ENCODE measurements at places on chromosomes 1 and 21.
A peak's percentile ranks its signal among the peaks of the same experiment; 100 is the strongest.

DNA sequence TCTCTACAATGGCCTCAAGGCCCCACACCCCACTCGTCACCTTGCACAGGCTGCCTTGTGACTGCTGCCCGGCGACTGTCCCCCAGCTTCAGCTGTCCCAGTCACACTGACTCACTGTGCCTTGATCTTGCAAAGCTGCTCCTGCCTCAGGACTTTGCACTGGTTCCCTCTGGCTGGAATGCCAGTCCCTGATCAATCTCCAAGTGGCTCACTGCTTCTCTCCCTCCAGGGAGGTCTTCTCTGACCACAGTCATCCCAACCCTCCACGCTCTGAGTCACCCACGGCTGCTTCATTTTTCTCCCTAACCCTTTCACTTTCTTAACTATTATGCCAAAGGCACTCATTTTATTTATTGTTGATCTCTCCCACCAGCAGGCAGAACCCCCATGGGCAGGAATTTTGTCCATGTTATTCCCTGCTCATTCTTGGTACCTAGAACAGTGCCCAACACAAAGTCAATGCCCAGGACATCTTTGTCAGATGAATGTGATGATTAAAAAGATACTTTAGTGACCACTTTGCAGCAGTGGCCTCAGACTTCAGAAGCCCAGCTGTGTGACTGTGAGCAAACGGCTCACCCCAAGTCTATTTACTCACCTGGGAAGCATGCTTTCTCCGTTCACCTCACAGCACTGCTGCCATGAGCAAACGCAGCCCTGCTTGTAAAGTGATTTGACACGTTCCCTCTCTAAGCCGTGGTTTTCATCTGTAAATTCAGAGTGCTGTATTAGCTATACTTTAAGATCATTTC lies 53.4 kb downstream of the ZBTB18 start:
- peak overlapping the region; percentile 90 for H3K27ac ChIP-seq
- H3K27me3 ChIP-seq = peaks cover 18% of the 10 kb centered on the region
- peaks cover 24% of the 10 kb centered on the region for H3K4me1 ChIP-seq
- DNase-seq = peak; percentile 94
- no peaks in the 10 kb centered on the region for H3K36me3 ChIP-seq
- H3K4me3 ChIP-seq = no peak overlapping the region

- peak overlapping the region; percentile 73 for H3K4me3 ChIP-seq
- H3K4me1 ChIP-seq = peaks cover 29% of the 10 kb centered on the region
- DNase-seq = peak; percentile 46
Measured at GRCh38 chr1:32754317-32755097, 51.9 kb upstream of the SYNC start.

- no peak overlapping the region for H3K4me3 ChIP-seq
- H3K36me3 ChIP-seq = no peaks in the 10 kb centered on the region
- no peak overlapping the region for H3K27ac ChIP-seq
Measured at GRCh38 chr1:223437151-223437550, 43.9 kb downstream of the CCDC185 start.

DNA sequence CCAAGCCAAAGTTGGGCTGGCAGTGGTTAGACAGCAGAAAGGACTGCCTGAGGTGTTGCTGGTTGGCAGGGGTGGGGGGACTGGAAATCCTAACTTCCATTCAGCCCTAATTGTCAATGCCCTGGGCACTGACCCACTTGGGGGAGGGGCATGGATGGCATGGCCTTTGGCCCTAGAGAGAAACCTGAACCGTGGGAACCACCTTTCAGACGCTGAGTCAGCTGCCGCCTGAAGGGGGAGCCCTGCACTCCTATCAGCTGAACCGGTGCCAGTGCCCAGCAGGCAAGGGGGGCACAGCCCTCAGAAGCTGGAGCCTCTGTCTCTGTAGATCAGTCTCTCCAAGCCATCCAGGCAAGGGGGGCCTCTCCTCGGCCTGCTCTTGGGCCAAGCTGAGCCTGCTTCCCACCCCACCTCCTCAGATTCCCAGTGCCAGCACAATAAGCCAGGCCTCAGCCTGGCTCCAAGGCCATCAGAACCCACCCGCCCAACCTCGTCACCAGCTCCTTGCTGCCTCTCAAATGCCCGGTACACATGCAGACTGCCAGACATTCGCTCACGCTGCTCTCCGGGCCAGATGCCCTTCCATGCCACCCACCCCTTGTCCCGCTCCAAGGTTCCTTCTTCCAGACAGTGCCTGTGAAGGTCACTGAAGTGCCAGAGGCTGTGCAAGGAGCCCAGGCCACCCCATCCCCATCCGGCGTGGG lies 11.6 kb downstream of the TINAGL1 start:
- H3K27ac ChIP-seq = no peak overlapping the region
- no peaks in the 10 kb centered on the region for H3K27me3 ChIP-seq
- H3K36me3 ChIP-seq = no peaks in the 10 kb centered on the region
- peaks cover 60% of the 10 kb centered on the region for H3K4me1 ChIP-seq
- peak; percentile 40 for DNase-seq

GRCh38 chr1:215360758-215361157 lies 206.3 kb upstream of the KCTD3 start:
- no peak overlapping the region for H3K4me3 ChIP-seq
- no peak overlapping the region for H3K27ac ChIP-seq
- no peak for DNase-seq
- no peaks in the 10 kb centered on the region for H3K4me1 ChIP-seq

GRCh38 chr1:190579552-190580193 lies 102.0 kb upstream of the BRINP3 start:
- no peak for DNase-seq
- no peaks in the 10 kb centered on the region for H3K4me1 ChIP-seq
- H3K4me3 ChIP-seq = no peak overlapping the region
- no peaks in the 10 kb centered on the region for H3K27me3 ChIP-seq
- H3K36me3 ChIP-seq = no peaks in the 10 kb centered on the region

DNA sequence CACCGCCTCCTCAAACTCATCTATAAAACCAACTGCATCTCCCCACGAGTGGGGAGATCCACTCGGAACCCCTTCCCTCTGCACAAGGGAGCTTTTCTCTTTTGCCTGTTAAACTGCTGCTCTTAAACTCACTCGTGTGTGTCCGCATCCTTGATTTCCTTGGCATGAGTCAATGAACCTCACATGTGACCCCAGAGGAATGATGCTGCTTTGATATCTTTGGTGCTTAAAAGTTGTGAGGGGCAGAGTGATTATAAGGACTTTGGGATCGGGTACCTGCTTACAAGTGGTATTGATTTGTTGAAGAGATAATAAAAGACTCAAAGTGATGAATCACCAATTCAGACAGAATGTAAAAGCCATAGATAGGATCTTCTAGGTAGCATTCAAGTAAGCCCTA lies 125.3 kb downstream of the GREM2 start:
- H3K4me1 ChIP-seq = peaks cover 12% of the 10 kb centered on the region
- DNase-seq = no peak
- no peak overlapping the region for H3K4me3 ChIP-seq
- H3K27ac ChIP-seq = no peak overlapping the region
- H3K27me3 ChIP-seq = no peaks in the 10 kb centered on the region
- no peaks in the 10 kb centered on the region for H3K36me3 ChIP-seq

GRCh38 chr1:172935062-172935592 lies 115.6 kb downstream of the TNFSF18 start:
- no peak overlapping the region for H3K27ac ChIP-seq
- no peaks in the 10 kb centered on the region for H3K27me3 ChIP-seq
- no peak overlapping the region for H3K4me3 ChIP-seq
- peak; percentile 84 for DNase-seq
- H3K4me1 ChIP-seq = peaks cover 6% of the 10 kb centered on the region

DNA sequence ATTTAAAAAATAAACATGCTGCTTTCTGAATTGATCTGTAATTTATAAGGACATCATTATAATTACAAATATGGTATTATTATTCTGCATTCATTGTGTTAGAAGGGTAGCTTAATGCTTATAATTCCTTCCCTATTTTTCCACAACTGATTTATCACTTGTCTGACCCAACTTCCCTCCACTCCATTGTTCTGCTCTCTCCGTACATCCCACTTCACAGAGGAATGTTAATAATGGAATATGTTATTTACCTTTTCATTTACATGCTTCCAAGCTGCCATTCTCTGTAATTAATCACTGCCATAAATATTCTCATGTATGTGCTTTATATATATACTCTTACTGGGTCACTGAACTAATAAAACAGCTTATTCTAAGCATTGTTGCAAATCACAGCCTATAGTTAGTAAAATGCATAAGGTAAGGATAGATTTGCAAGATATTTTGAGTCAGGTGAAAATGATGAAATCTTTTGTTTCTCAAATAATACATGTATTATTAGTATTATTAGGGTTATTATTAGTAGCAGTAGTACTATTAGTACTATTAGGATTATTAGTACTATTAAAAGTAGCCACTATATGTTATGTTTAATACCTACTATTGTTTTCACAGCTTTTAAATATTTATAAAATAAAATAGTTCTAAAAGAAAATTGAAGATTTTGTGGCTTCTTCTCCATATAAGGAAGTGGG lies 70.6 kb upstream of the NEK7 start:
- no peak for DNase-seq
- H3K36me3 ChIP-seq = no peaks in the 10 kb centered on the region
- H3K4me3 ChIP-seq = no peak overlapping the region
- H3K27ac ChIP-seq = no peak overlapping the region

- H3K27me3 ChIP-seq = no peaks in the 10 kb centered on the region
- H3K27ac ChIP-seq = no peak overlapping the region
- no peaks in the 10 kb centered on the region for H3K36me3 ChIP-seq
- no peaks in the 10 kb centered on the region for H3K4me1 ChIP-seq
- DNase-seq = peak; percentile 9
Measured at GRCh38 chr1:88509379-88509778, 174.7 kb upstream of the PKN2 start.

DNA sequence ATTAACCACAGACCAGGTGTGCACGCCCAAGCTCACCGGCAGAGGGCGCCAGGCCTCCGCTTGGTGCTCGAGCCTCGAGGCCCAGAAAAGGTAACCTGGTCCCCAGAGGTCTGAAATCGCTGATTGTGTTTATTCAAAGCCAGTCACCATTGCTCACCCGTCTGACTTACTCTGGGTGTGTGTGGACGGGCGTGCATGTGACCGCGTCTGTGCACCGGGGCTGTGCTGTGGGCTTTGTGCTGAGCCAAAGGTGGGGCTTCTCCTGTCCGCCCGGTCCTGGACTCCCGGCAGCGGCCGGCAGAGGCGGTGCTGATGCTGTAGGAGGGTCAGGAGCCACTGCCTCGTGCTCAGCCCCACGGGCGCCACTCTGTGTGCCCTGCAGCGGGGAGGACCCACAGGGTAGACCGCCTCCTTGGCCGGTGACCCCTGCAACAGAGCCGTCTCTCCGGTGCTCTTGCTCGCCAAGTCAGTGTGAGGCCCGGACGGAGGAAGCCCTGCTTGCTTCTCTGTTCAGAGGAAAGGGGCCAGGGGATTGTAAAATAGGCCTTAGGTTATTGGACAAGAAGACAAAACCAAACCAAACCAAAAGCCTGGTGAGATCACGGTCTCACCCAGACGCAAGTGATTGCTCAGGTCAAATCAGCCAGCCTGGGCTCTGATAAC lies 32.0 kb upstream of the BTG2 start:
- H3K4me3 ChIP-seq = peak overlapping the region; percentile 36
- DNase-seq = peak; percentile 81
- peaks cover 10% of the 10 kb centered on the region for H3K27me3 ChIP-seq

DNA sequence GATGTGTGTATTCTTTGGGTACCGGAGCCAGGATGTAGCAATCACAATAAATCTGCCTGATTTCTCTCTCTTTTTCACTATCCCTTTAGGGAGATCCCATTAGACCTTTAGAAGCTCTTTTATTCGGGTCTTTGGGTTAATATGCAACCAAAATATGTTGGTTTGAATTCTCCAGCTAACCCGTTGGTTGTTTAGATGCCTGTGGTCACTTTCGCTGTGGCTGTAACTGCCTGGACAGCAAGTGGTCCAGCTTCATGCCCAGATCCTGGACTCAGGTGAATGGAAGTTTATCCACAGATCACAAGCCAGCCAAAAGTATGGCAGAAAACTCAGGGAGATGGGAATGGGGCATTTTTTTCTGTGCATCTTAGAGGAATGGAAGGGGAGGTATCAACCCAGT lies 12.3 kb downstream of the KAZN start:
- H3K4me1 ChIP-seq = no peaks in the 10 kb centered on the region
- no peaks in the 10 kb centered on the region for H3K27me3 ChIP-seq
- no peaks in the 10 kb centered on the region for H3K36me3 ChIP-seq
- no peak overlapping the region for H3K4me3 ChIP-seq
- no peak for DNase-seq

- no peaks in the 10 kb centered on the region for H3K27me3 ChIP-seq
- no peak for DNase-seq
- peak overlapping the region; percentile 34 for H3K27ac ChIP-seq
- no peaks in the 10 kb centered on the region for H3K36me3 ChIP-seq
Measured at GRCh38 chr21:28256837-28257236, 735.8 kb downstream of the LTN1 start.

DNA sequence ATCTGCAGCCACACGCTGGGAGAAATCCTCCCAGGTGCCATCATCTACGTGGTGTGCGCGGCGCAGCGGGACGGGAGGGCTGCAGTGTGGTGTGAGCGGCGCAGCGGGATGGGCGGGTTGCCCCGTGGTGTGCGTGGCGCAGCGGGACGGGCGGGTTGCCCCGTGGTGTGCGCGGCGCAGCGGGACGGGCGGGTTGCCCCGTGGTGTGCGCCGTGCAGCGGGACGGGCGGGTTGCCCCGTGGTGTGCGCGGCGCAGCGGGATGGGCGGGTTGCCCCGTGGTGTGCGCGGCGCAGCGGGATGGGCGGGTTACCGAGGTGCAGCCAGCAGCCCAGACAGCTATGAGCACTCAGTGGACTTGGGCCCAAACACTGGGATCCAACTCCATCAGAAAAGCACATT lies 4.7 kb downstream of the WRAP73 start:
- H3K27ac ChIP-seq = no peak overlapping the region
- peaks cover 2% of the 10 kb centered on the region for H3K27me3 ChIP-seq
- no peak overlapping the region for H3K4me3 ChIP-seq

- H3K36me3 ChIP-seq = peaks cover 3% of the 10 kb centered on the region
- H3K27me3 ChIP-seq = no peaks in the 10 kb centered on the region
- no peak overlapping the region for H3K4me3 ChIP-seq
- peak; percentile 93 for DNase-seq
Measured at GRCh38 chr1:8439015-8439702, 121.2 kb downstream of the SLC45A1 start.

- no peaks in the 10 kb centered on the region for H3K4me1 ChIP-seq
- no peaks in the 10 kb centered on the region for H3K36me3 ChIP-seq
- DNase-seq = no peak
- peaks cover 5% of the 10 kb centered on the region for H3K27me3 ChIP-seq
- no peak overlapping the region for H3K27ac ChIP-seq
Measured at GRCh38 chr1:212496682-212497081, 64.0 kb downstream of the NENF start.

- DNase-seq = no peak
- peaks cover 16% of the 10 kb centered on the region for H3K27me3 ChIP-seq
- H3K4me3 ChIP-seq = no peak overlapping the region
- no peaks in the 10 kb centered on the region for H3K4me1 ChIP-seq
Measured at GRCh38 chr1:34796990-34797389, 4.2 kb downstream of the GJA4 start.

GRCh38 chr1:29673228-29673500 lies 436.8 kb downstream of the PTPRU start:
- no peak overlapping the region for H3K27ac ChIP-seq
- no peaks in the 10 kb centered on the region for H3K27me3 ChIP-seq
- H3K4me1 ChIP-seq = peaks cover 4% of the 10 kb centered on the region
- DNase-seq = no peak
- H3K4me3 ChIP-seq = no peak overlapping the region
- H3K36me3 ChIP-seq = no peaks in the 10 kb centered on the region

- no peak overlapping the region for H3K27ac ChIP-seq
- no peak for DNase-seq
- H3K4me3 ChIP-seq = no peak overlapping the region
- H3K27me3 ChIP-seq = peaks cover 4% of the 10 kb centered on the region
Measured at GRCh38 chr1:171335964-171336363, 22.0 kb downstream of the FMO4 start.

- no peaks in the 10 kb centered on the region for H3K27me3 ChIP-seq
- no peaks in the 10 kb centered on the region for H3K36me3 ChIP-seq
- DNase-seq = no peak
- no peaks in the 10 kb centered on the region for H3K4me1 ChIP-seq
Measured at GRCh38 chr1:54436826-54437225, 30.6 kb upstream of the SSBP3 start.

Data from mesenchymal stem cell (in vitro differentiated cells and primary cell).